Stimulated activated CD8-positive, alpha-beta memory T cell treated with anti-CD3 and anti-CD28 coated beads, Interleukin-7, amount 100 ng/mL, for 4 hours (primary cell): ENCODE measurements at places on chromosomes 5 and 9.

DNA sequence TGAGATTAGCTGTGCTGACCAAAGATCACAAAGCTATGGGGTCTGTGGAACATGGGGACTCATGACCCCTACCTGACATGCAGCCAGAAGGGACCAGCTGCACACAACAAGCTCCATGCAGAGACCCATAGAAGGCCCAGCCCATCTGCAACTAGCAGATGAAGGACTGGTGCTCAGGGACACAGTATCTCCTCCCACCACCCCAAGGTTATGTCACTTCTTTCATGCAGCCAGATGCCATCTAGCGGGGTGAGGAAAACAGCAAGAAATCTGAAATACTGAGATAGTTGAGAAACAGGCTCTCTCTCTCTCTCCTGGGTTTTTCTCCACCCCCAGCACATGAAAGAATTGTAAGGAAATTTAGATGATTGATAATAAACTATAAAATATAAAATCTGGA, 161.3 kb upstream of the DAPK1 start:
- DNase-seq = no peak

DNA sequence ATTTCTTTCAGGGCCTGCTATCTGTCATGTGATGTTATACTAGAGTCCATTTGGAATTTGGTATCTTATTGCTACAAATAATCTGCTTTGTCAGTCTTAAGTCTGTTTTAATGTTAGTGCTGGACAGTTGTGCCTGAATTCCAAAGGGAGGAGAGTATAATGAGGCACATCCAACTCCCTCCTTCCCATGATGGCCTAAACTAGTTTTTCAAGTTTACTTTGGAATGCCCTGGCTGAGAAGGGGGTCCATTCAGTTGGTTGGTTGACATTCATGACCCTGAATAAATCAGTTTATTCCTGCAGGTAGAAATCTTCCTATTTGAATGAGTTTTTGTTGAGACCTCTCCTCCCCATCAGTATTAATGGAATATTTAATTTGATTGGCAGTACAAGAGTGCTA, 9.4 kb upstream of the LRRTM2 start:
- DNase-seq = no peak

- no peak for DNase-seq
These were observed 59.0 kb downstream of the COL15A1 start for GRCh38 chr9:99002706-99003105.

GRCh38 chr5:147621016-147621415, 111.1 kb upstream of the DPYSL3 start:
- DNase-seq = no peak

- no peak for DNase-seq
These were observed 476.3 kb downstream of the CCDC171 start for GRCh38 chr9:16029046-16029615.

DNA sequence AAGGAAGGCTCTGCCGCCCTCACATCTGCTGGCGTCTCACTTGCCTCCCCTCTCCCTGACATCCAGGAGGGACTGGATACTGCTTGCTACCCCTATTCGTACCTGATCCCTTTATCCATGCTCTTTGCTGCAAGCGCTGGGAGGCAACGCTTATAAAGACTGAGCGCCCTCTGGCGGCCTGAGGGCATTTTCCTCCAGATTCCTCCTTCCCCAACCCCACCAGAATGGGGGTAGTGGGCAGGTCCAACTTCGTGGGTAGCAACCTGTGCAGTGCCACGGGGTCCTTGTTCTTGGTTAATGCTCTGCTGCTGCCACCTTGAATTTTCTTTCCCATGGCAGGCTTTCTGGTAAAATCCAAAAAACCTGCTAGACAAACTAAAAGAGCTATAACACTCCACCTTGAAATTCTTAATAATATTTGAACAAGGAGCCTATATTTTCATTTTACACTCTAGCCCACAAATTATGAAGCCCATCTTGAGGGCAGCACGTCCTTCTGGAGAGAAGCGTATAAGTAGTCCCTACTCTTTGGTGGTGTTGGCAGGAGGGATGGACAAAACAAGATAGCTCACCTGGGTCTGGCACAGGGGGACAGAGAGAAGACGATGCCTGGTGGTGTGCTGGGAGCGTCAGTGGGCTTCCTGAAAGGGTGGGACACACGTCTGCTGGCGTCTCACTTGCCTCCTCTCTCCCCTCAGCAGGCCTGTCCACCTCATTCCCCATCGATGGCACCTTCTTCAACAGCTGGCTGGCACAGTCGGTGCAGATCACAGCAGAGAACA, 52.5 kb downstream of the JADE2 start:
- DNase-seq = peak; percentile 58

- DNase-seq = no peak
These were observed 358.7 kb upstream of the KLF4 start for GRCh38 chr9:107847978-107848964.

GRCh38 chr5:44446399-44446798, 57.2 kb upstream of the FGF10 start:
- no peak for DNase-seq

- no peak for DNase-seq
These were observed 59.7 kb upstream of the TMED7 start for GRCh38 chr5:115685490-115685889.

DNA sequence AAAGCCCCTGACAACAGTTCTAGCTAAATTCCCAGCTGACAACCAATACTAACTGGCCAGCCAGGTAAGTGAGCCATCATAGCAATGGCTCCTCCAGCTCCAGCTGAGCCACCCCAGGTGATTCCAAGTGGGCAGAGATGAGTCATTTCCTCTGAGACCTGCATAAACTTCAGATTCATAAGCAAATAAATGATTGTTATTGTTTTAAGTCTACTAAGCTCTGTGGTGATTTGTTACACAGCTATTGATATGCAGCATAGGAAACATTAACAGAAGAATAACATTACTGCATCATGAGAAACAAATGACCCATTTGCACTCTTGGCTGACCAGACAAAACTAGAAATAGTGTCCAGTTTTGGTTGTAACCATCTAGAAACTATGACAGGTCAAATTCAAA, 60.3 kb downstream of the TTC39B start:
- DNase-seq = no peak

DNA sequence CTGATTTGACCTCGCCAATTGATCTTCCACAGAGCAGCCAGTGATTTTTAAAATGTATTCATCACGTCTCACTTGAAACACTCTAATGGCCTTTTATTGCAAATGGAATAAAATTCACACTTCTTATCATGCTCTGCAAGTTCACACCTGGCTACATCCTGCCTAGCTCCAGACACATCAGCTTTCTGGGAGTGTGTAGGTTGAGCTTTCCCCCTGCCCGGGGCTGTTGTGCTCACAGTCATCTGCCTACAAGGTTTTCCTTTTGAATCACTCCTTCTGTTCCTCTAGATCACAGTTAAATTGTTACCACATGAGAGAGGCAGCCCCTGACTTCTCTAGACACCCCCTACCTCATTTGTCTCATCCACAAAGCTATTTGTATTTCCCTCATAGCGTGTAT, 674.5 kb downstream of the PRELID2 start:
- DNase-seq = no peak

- DNase-seq = no peak
These were observed 990.4 kb upstream of the ACO1 start for GRCh38 chr9:31394015-31394473.

- DNase-seq = no peak
These were observed 15.8 kb upstream of the NIPAL4 start for GRCh38 chr5:157444224-157444623.

GRCh38 chr5:37197340-37198050, 51.7 kb downstream of the CPLANE1 start:
- DNase-seq = no peak

DNA sequence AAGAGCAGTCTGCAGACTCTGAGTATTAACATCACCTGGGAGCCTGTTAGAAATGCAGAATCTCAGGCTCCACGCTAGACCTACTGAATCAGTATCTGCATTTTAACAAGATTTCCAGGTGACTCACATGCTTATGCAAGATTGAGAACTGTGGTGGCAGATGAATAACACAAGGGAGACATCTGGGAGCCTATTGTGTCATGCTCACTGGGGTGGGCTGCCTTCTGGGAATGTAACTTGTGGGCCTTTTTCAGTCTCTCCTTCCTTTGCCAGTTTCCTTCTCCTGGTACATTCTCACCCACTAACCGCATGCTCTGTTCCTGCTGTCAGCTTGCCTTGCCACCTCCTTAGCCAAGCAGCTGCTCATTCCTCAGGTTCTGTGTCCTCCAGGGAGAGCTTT, 176.6 kb upstream of the C9orf72 start:
- no peak for DNase-seq

- DNase-seq = no peak
These were observed 16.1 kb downstream of the AMBP start for GRCh38 chr9:114061830-114062474.

GRCh38 chr5:178993955-178994579, 1.1 kb downstream of the GRM6 start:
- no peak for DNase-seq

- no peak for DNase-seq
These were observed 25.6 kb upstream of the SPATA31D4 start for GRCh38 chr9:81902626-81903025.

DNA sequence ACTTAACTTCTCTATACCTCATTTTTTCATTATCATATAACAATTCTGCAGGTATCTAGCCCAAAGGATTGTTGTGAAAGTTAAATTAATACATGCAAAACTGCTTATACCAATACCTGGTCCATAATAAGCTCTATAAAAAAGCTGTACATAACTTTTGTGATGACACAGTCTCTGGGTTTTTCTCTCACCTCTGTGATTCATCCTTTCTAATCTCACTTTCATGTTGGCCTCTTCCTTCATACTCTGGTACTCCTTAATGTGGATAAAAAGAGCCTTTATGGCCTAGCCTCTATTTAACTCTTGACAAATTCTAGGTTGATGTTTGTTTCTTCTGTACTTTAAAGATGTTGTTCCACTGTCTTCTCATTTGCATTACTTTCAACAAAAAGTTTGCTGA, 162.9 kb upstream of the ACOT12 start:
- no peak for DNase-seq

DNA sequence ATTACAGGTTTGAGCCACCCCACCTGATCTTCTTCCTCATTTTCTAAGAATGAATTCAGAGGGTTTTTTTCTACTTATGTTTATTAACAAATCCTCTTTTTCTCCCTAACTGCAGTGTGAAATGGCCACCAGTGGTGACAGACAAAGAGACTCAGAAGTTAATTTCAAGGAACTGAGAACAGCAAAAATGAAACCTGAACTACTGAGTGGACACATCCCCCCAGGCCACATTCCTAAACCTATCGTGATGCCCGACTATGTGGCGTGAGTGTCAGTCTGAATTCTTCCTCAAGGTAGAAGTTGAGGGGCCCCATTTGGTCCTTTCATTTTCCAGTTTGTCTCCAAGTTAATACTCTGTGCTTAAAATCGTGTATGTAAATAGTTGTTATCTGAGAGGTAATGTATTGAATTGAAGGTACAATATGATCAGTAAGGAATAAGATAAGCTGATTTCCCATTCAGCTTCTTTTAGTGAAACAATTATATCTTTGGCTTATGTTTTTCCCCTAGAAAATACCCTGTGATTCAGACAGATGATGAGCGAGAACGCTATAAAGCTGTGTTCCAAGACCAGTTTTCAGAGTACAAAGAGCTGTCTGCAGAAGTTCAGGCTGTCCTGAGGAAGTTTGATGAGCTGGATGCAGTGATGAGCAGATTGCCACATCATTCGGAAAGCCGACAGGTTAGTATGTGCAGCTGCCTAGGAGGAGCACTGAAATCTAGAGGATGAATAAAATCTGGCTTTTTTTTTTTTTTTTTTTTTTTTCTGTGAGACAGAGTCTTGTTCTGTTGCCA, 17.7 kb downstream of the MARVELD2 start:
- DNase-seq = no peak

GRCh38 chr5:92637247-92637646, 943.8 kb downstream of the NR2F1-AS1 start:
- DNase-seq = no peak

DNA sequence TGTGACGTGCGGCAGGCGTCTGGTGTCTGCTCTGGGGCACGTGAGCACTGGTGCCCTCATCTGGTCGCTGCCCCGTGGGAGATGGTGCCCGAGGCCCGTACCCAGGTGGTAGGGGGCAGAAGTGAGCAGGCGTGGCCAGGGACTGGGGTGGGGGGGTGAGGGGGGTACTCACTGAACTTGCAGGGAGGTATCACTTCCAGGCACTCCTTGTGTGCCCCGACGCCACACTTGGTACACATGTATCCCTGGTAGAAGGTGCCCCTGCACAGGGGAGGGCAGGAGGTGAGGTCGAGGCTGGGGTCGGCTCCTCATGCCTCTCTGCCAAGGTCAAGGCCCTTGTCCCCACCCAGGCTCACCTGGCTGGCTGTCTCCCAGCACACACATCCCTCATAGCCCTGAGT, 45.2 kb upstream of the SARDH start:
- no peak for DNase-seq

GRCh38 chr5:138784590-138784989, 31.4 kb downstream of the CTNNA1 start:
- no peak for DNase-seq

DNA sequence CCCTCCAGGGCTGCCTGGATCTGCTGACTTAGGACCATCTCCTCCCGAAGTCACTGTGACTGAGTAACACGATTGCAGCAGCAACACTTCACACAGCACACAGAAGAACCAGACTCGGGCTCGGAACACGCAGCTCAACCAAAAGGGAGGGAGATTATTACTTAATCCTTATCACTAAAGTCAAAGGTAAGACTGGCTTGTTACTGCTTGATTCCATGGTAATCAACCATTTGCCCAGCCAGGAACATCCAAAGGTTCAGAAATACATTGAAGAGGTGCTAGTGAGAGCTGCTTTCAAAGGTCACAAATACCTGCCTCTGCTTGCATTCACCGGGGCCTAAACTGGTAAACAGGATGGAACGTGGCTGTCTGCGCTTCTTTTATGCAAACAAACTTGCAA, 7.7 kb downstream of the FBP1 start:
- no peak for DNase-seq

GRCh38 chr5:158022393-158022792, 163.4 kb upstream of the CLINT1 start:
- no peak for DNase-seq

- DNase-seq = no peak
These were observed 10.1 kb downstream of the IRF1 start for GRCh38 chr5:132480546-132480892.

DNA sequence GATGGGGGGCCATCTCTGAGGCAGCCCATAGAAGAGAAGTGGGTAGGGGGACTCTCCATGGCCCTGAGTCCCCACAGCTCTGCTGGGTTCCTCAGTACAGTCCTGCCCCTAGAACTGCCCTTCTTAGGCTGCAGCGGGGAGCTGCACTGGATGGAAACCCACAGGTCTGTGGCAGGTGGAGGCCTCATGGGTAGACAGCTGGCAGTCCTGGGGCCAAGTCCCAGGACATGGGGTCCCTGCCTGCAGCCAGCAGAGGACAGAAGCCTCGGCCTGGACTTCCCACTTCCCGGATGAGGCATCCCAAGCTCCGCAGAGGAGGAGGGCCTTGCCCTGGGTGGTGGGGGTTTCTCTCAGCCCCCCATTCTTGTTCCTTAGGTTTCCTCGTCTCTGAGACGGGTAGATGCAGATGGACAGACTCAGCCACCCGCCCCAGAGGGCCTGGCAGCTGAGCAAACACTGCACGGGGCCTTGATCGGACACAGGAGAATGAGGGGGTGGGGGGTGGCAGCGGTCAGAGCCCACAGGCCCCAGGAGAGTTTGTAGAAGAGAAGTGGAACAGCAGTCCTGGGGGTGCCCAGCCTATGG, 153.8 kb downstream of the C9orf50 start:
- DNase-seq = no peak

GRCh38 chr5:119336845-119337580, 18.8 kb upstream of the TNFAIP8 start:
- no peak for DNase-seq
